ENCODE measurements at places on chromosomes 12 and 14. TPM values are rescaled to one million over a fixed set of nuclear protein-coding genes. Genes with fewer than 3 reads are reported as not detected.

DNA sequence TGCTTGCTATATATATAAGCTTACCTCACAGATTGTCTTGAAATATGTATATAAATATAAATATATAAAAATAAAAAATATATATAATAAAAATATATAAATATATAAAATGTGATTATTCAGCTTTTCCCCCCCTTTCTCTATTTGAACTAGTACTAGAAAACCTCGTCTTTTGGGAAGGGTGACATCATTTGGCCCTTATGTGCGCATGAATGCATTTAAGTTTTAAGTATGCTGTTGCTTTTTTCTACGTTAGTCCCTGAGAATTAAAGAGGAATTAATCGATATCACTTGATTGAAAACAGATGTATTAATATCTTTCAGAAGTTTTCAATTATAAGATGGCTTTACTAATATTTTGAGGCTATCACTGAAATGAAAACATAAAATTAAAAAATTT, 69.9 kb downstream of the RAD51B start:
- H3K36me3 ChIP-seq = peaks cover 2% of the 10 kb centered on the region
- no peak overlapping the region for H3K4me3 ChIP-seq
- peaks cover 3% of the 10 kb centered on the region for H3K4me1 ChIP-seq
- H3K27ac ChIP-seq = no peak overlapping the region
- H3K27me3 ChIP-seq = no peaks in the 10 kb centered on the region

DNA sequence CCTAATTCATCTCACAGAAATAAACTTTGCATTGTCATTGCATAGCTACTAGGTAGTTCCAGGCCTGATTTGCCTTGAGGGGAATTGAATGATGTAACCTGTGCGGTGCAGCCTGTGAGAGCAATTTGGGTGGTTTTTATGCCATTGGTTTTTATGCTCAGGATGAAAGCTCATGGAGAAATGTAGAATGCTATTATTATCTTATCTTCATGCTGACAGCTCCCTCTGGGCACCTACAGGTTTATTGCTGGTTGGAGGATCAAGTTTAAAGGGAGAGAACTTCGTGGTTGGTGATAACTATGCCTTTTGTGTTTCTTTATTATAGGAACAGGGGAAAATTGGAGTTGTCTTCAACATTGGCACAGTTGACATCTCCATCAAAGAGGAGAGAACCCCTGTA, 547.9 kb downstream of the DIO2 start:
- no peaks in the 10 kb centered on the region for H3K4me1 ChIP-seq
- no peak overlapping the region for H3K27ac ChIP-seq
- no peak for DNase-seq
- H3K4me3 ChIP-seq = no peak overlapping the region
- no peaks in the 10 kb centered on the region for H3K27me3 ChIP-seq
- H3K36me3 ChIP-seq = no peaks in the 10 kb centered on the region

GRCh38 chr12:14283489-14284144, 81.9 kb upstream of the ATF7IP start:
- no peaks in the 10 kb centered on the region for H3K27me3 ChIP-seq
- H3K4me3 ChIP-seq = no peak overlapping the region
- H3K4me1 ChIP-seq = peaks cover 3% of the 10 kb centered on the region
- H3K27ac ChIP-seq = no peak overlapping the region

The MYBPC1 gene
- total RNA-seq = not detected

The SERPINA1 gene
- 1.9 TPM for total RNA-seq

The LRRC43 gene
- total RNA-seq = not detected

The TAS2R30 gene
- 1.4 TPM for total RNA-seq

Measured in activated CD8-positive, alpha-beta T cell treated with anti-CD3 and anti-CD28 coated beads for 36 hours (primary cell).